ENCODE measurements at places on chromosomes 13 and 19.

GRCh38 chr13:94535775-94536174 lies 56.3 kb upstream of the DCT start:
- DNase-seq, result no peak

DNA sequence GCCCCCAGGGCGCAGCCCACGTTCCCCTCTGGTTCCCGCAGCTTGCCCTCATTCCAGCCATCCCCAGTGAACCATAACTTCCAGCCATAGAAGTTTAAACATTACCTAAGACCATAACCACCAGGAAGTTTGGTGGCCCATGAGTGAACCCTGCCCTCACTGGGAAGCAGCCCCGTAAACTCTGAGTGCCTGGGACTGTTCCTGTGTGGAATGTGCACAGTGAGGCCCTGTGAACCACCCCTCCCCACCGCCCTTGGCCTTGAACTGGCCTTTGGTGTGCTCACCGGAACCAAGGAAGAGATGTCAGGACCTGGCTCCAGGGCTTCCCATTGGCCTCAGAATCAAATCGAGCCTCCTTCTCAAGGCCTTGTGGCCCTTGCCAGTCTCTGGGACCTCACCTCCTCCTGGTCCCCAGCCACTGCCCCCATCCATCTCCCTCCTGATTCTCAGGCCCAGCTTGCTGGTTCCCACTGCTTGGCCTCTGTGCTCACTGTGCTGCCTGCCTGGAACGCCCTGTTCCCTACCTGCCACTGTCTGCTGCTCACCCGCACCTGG lies 46.5 kb downstream of the DNM2 start:
- no peak for DNase-seq

- no peak for DNase-seq
Observed at GRCh38 chr13:80666782-80667552, 326.0 kb upstream of the SPRY2 start.

DNA sequence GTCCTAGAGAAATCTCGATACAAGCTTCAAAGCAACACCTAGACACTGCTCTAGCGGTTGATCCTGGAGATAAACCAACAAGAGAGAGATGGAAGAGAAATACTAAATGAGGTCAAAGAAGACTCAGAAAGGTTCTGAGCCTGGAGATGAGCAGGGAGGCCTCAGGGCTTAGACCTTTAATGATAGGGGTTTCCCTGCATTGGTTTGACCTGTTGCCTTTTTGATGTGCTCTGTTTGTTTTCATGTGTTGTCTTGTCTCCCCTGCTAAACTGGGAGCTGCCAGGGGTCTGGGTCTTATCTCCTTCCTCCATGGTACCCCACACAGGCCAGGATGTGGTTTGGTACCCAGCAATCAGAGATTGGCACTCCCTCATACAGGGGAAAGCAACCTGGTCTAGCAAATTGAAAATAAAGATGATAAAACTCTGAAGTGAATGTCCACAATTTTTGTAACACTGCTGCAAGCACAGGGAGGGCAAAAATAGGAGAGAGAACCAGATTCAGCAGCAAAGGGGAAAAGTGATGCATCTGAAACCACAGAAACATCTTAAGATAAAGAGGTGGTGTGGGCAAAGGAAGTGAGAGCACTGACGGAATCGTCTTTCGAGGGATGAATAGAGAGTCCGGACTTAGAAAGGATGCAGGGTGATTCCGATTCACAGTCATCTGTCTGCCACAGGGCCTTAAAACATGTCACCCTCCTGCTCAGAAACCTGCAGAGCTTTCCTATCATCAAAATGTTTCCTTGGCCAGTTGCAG lies 3.5 kb downstream of the FFAR2 start:
- peak; percentile 21 for DNase-seq

DNA sequence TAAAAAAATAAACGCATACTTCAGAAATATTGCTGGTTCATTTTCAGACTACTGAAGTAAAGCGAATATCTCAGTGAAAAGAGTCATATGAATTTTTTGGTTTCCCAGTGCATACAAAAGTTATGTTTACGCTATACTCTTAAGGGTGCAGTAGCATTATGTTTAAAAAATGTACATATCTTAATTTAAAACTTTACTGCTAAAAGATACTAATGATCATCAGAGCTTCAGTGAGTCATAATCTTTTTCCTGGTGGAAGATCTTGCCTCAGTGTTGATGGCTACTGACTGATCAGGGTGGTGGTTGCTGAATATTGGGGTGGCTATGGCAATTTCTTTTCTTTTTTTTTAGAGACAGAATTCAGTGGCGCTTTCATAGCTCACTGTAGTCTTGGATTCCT lies 48.9 kb downstream of the NDFIP2 start:
- DNase-seq, result no peak

DNA sequence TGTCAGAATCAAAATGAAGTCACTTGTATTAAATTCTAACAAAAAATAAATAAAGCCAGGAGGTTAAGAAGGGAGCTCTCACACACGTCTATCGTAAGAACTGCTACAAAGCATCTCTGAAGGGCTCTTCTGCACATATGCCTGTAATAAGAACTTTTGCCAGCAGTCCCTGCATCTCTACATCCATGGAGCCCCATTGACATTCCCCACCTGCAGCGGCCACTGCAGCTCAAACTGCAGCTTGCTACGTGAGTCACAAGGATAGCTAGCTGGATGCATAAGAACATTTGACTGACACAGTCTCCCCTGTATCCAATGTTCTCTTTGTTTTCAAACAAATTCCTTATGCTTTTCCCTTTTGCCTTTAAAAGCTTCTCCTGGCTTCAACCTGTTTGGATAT lies 68.3 kb downstream of the DNAJC3 start:
- no peak for DNase-seq

DNA sequence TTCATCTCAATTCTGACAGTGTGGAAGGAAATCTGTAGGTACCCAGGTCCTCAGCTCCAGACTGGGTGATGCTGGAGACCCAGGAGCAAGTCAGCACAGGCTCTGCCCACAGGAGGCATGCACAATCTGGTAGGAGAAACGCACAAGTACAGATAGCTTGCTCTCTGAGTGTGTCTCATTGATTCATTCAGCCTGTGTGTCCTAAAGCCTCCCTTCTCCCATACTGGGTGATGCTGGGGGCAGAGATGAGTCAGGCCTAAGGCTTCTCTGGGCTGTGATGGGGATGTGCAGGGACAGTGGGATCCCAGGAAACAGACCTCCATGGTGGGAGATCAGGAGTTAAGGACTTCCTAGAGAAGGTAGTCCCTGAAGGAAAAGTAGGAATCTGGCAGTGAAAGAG lies 6.8 kb downstream of the ZNF526 start:
- DNase-seq, result no peak

DNA sequence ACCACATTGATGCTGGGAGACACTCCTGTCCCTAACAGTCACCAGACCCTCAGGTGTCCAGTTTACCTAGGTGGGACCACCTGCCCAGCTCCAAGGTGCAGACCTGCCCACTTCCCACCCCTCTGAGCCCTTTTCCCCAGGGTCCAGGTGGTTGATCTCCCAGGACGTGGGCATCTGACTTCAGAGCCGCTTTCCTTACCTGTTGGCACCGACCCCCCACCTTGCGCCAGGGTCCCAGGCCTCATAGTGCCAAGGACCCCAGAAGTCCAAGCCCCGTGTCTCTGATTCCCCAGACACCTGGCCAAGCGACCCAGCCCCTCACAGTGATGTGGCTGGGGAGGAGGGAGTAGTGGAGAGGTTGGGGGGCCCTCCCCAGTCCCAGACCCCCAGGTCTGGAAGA lies 9.6 kb upstream of the BBC3 start:
- DNase-seq, result no peak

DNA sequence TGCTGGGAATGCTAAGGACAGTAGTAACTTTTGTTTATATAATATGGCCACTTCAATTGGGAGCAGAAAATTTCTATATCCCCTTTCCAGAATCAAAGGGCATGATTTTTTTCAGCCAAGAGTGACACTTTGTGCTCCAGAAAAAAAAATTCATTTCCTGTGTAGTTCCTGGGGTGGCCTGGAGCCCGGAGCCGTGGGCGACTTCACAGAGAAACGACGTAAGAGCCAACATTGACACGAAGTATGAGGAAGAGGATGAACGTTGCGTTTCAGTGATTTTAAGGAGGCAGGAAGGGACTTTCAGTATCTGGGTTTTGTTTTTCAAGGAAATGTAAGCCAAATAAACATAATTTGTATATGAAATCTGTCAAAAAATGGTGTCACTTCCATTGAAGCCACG lies 187.6 kb downstream of the STK24 start:
- DNase-seq, result no peak

GRCh38 chr13:19981685-19982238 lies 23.2 kb downstream of the ZMYM2 start:
- DNase-seq, result no peak

GRCh38 chr19:56253737-56254136 lies 18.8 kb upstream of the EDDM13 start:
- DNase-seq, result peak; percentile 31

GRCh38 chr19:55116232-55116858 lies 1.1 kb downstream of the PPP1R12C start:
- DNase-seq, result peak; percentile 56

GRCh38 chr13:114200399-114200911 lies 21.4 kb downstream of the CFAP97D2 start:
- no peak for DNase-seq

- no peak for DNase-seq
Observed at GRCh38 chr13:33174491-33174890, 111.1 kb downstream of the STARD13 start.
